B cell (primary cell): ENCODE measurements at places on chromosomes 13 and 19.

- no peak for DNase-seq
Observed at GRCh38 chr13:112447306-112447705, 71.2 kb downstream of the SPACA7 start.

DNA sequence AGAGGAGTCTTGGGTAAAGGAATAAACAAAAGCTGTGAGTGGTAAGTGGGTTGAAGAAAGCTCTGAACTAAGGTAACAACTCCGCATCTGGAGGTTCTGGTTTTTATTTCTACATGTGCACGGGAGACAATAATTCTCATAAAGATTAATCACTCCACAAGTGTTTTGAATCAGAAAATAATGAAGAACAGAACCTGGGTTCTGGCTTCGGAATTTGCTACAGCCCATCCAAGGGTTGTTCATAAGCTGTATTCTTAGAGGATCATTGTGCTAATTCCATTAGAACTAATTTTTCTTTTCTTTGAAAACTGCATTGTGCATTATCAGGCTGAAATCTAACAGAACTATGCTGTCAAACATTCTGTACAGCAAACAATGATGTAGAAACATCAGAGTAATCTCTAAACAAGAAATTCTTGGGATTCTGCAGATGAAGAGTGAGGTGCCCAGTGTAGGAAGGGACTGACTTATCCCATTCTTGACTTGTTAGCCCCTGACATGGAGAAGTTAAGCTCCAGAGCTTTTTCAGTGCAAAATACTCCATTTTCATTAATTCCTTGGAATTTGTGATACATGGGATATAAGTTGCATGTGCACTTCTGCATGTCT is 368.2 kb downstream of the COG6 start:
- no peak for DNase-seq

GRCh38 chr13:21336609-21337349 is 122.3 kb downstream of the ZDHHC20 start:
- no peak for DNase-seq

DNA sequence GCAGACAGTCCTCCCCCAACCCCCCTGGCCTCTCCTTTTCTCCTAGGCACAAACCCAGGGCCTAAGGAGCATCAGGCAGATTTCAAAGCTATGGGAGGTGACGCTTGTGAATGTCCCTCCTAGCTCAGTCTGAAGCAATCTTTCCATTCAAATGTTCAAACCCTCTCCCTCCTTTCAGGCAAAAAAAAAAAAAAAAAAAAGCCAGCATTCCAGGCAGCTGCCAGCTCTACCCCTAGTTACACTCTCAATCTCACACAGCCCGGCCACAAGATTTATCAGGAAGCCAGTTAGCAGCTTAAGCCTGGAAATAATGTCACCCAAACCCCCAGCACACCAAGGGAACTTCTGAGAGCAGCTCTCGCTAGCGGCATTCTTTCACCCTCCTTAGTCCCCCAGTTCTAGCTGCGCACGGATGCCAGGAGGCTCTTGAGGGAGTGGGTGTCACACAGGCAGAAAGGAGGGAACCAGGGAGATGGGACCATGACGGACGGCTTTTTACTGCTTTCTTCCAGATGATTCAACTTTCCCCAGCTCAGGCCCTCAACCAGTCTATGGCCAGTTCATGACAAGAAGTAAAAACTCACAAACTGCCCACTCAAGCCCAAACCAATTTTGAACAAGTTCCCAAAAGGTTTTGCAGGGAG is 6.3 kb downstream of the SH3GL1 start:
- no peak for DNase-seq

- no peak for DNase-seq
Observed at GRCh38 chr19:16470911-16471811, 609 bp downstream of the EPS15L1 start.
